ENCODE measurements at places on chromosomes 5 and 9.

DNA sequence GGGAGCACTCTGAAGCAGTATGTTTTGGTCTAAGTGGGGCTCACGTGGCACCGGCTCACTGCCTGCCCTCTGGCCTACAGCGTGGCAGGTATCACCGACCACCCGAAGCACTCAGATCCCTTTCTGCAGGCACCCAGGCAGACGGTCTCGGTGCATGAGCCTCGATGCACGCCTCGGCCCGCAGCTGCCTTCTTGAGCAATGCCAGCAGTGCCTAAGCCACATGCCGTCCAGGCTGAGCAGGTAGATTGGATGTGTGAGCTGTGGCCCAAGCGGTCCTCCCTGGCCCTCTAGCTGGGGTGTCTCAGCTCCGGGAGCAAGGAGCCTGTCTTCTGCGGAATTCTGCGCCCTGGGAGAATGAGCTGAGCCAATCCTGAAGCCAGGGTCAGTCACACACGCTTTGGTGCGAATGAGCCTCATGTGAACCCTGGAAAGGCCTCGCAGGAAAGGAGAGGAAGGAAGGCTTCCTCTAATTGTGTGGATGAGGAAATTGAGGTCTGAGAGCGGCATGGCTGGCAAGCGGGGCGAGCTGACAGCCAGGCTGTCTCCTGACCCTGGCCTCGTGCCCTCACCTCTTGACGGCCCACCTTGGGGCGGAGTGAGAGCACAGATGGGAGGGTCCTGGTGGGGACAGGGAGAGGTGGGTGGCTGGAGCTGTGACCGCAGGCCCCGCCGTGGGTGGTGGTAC, 14.4 kb downstream of the RXRA start:
- no peak for DNase-seq

DNA sequence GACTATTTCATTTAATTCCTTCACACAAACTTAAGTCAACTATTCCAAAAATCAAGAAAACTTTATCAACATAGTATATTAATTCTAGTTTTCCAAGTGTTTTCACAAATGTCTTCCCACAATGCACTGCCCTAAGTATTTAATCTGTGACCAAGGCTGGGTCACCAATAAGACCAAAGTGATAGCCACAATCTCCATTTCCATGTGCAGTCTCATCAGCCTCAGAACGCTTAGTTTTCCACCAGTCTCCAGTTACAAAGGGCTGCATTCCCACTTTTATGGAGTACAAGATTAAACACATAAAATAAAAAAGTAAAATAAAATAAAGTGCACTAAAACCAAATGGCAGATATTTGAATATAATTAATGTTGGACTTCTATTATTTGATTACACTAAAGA, 371.6 kb upstream of the CCNH start:
- no peak for DNase-seq

DNA sequence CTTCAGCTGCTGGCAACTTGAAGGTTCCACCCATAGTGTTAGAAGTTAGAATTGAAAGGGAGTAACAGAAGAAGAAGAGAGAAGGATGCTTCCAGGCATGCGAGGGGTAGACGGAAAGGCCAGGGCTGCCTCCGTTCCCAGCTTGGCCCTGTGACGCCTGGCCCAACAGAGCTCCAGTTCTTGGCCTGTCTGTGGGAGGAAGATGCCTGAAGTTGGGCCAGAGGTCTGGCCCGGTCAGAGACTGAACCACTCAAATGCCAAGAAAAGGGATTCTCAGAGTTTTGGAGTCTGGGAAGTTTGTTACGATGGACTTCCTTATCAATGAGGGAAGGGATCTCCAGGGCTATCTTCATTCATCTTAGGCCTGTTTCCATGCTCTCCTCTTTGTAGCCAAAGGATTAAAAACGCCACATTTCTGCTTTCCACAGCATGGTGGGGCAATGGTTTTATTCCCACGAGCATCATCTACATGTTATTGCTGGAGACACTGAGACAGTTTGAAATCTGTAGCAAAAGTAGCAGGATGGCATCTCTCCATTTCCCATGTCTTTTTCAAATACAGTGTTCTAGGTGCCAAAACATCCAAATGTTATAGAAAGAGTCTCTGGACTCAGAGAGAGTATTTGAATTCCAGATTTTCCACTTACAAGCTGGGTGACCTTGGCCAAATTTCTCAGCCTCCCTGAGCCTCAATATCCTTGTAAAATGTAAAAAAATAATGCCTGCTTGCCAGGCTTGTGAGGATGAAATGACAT, 65.4 kb upstream of the ANKRD55 start:
- no peak for DNase-seq

DNA sequence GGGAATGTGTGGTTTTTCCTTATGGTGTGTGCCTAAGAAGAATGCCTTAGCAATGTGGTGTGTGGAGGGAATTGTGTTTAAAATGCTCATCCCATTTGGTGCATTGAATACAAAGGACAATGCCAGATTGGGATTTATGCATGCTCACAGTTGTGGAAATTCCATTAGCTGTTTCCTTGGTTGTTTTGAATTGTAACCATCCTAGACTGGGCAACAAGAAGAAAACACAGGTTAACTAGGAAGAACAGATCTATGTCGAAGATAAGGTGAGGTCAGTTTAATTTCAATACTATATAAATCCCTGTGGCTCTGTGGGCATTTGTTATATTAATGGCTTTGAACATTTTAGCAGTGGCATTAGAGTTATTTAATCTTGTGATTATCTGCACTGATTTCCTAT, 266.8 kb downstream of the MAT2B start:
- DNase-seq = no peak

- no peak for DNase-seq
Measured at GRCh38 chr5:108728566-108729241, 19.0 kb upstream of the FER start.

GRCh38 chr5:83118471-83118870, 41.1 kb downstream of the XRCC4 start:
- DNase-seq = no peak

DNA sequence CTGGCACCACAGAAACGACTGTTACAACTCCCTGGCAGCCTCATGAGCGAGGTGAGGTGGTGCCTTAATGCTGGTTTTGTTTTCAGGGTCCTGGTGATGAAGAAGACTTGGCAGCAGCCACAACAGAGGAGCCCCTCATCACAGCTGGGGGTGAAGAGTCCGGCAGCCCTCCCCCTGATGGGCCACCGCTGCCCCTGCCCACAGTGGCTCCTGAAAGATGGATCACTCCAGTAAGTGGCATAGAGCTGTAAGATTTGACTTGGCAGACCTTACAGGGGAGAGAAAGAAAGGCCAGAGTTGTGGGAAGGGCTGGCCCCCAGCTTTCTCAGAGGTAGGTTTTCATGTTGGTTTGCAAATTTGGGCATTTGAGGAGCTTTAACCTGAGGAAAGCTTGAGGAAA, 72.2 kb downstream of the COL15A1 start:
- no peak for DNase-seq

DNA sequence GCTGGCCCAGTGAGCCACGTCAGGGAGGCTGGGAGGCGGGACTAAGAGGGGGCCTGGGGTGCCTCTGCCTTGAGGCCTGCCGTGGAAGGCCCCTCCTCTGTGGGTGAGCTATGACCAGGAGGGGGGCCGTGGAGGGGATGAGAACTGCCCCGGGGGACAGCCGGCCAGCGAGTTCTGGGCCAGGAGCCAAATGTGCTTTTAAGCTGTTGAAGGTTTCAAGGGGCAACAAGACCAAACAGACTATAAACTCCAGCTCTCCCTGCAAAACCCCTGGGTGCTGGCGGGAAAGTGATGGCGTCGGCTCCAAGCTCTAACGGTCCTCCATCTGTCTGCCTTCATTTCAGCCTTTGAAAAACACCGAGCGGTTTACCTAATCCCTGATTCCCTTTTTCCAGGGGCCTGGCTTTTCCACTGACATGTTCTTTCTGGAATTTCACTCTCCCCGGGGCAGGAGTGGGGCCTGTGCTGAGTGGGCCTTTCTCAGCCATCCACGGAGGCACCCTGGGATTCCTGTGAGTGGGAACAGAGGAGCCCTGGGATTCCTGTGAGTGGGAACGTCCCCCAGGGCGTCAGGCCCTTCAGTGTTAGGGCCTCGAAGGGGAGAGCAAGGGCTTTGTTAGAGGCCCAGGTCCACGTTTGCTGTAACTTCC, 65.6 kb downstream of the COL5A1 start:
- DNase-seq = no peak

GRCh38 chr5:143693651-143694252, 118.2 kb upstream of the HMHB1 start:
- DNase-seq = no peak

- DNase-seq = no peak
Measured at GRCh38 chr9:130581766-130582165, 2.4 kb downstream of the FUBP3 start.

- no peak for DNase-seq
Measured at GRCh38 chr5:168417731-168418429, 68.4 kb upstream of the RARS1 start.

GRCh38 chr5:171914726-171915338, 91.6 kb downstream of the FBXW11 start:
- DNase-seq = no peak

DNA sequence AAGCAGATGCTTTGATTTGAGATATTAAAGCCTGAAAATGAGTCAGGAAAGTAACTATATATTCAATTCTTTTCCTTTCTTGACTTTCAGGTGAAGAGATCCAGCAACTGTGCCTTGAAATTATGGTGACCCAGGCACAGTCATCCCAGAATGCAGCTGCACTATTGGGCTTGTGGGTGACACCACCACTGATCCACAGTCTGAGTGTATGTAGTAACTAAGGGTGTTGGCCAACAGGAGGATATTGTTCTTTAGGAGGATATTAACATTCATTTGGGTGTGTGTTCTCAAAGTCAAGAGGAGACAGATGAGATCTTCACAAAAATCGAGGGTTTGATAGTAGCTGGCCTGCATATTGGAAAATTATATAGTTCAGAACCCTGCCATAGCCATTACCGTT, 53.2 kb downstream of the HACD4 start:
- no peak for DNase-seq

DNA sequence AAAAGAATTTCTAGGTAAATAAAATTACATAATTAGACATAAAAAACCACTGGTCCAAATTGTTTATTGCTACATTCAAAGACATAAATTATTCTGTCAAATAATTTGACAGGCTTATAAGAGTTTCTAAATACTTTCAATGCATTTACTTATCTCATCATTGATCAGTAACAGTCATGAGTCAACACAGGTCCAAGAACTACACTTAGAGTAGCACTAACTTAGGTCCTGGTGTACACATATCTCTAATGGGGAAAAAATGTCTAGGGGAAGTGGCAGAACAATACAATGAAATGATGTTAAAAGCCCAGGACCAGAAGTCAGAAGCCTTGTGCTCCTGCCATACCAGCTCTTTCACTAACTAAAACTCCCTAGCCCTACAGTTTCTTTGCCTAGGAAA, 96.5 kb upstream of the SLCO6A1 start:
- DNase-seq = no peak

DNA sequence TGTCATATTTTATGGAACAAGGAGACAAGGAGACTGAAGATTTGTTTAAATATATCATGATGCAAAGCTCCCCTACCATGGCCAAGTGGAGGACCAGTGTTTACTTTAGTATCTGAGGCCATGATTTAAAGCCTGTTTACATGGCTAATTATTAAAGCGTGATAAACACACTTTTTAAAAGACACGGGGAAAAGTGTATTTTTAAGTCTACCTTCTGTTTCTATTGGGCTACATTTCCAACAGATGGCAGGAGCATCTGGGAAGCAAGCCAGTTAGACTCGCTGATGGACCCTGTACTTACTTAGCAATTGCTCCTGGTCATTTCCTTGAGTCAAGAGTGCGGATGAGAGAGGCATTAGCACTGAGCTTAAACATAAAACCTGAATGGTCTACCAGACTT, 480.3 kb upstream of the SEMA6A start:
- no peak for DNase-seq

DNA sequence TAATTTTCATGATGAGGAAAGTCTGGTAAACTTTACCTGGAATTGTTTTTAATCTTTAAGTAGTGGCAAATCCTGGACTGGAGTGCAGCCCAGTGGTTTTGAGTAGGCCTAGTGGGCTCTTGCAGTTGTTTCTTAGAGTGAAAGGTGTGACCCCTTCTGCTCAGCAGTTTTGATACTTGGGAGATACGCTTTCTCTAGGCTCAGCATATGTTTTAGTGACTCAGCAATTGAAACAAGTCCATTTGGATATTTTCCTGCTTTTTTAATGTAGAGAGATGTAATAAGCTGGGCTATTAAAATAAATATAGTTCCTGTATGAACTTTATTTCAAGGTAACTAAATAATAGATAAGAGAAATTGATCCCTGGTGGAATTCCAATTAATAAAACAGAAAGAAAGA, 6.0 kb downstream of the POLR3G start:
- DNase-seq = no peak

- no peak for DNase-seq
Measured at GRCh38 chr9:109779711-109780452, at the start of gene PALM2AKAP2. Gene PALM2AKAP2 (plus strand): TSS chr9:109780198. CDS start chr9:109780489, 291 bp downstream.

GRCh38 chr5:1471997-1472963, 27.0 kb upstream of the SLC6A3 start:
- no peak for DNase-seq

- no peak for DNase-seq
Measured at GRCh38 chr5:33688066-33688465, 203.7 kb downstream of the ADAMTS12 start.

GRCh38 chr5:169354263-169354662, 53.3 kb upstream of the SLIT3 start:
- DNase-seq = no peak

GRCh38 chr9:16661816-16662215, 208.7 kb downstream of the BNC2 start:
- no peak for DNase-seq

- DNase-seq = no peak
Measured at GRCh38 chr5:160843240-160843639, 8.8 kb downstream of the ATP10B start.

- no peak for DNase-seq
Measured at GRCh38 chr9:100466171-100466828, 6.6 kb upstream of the TMEFF1 start.

DNA sequence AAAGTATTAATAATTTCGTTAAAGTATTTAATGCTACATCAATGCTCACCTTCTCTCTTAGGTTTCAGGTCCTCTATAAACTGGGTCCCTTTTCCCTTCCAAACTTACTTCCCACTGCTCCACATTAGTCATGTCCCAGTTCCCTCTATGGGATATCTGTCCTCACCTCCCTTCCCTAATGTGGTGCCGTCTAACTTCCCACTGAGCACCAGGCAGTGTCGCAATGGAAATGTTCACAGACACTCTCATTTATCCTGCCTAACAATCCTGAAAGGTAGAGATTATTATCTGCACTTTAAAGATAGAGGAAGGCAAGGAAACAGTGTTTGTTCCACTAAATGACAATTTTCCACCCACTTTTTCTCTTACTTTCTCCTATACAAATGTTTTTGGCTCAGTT, 329.7 kb downstream of the CWC27 start:
- DNase-seq = no peak

DNA sequence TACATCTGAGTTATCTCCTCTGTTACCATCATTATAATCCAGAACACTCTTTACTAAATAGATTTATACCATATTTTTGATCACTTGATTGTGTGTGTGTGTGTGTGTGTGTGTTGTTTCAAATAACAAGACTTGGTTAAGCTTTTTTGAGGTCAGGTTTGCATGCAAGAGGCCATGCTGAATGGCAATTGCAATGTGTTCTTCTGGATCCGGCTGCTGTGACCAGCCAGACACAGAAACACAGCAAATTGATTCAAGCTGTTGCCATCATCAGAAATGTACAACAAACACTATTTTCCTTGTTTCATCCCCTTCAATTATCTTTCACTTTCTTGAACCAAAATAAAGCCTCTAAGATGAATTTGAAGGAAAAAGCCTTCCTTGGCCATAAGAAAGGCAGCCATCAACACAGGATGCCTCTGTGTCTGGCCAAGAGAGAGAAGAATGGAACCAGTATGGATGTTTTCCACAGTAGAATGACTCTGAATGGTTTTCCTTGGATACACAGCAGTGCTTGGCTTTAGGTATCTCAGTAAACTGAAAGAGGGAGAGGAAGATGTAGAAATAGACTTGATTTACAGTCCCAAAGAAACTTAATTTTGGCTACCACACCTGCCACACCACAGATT, 53.9 kb downstream of the DPYSL3 start:
- no peak for DNase-seq

Measured in D721Med (cell line).